ENCODE measurements at places on chromosomes 3 and 15.

GRCh38 chr3:115436767-115437301 is 186.5 kb upstream of the GAP43 start:
- no peak overlapping the region for H3K4me3 ChIP-seq
- H3K27me3 ChIP-seq: no peaks in the 10 kb centered on the region
- no peaks in the 10 kb centered on the region for H3K36me3 ChIP-seq
- DNase-seq: peak; percentile 53

DNA sequence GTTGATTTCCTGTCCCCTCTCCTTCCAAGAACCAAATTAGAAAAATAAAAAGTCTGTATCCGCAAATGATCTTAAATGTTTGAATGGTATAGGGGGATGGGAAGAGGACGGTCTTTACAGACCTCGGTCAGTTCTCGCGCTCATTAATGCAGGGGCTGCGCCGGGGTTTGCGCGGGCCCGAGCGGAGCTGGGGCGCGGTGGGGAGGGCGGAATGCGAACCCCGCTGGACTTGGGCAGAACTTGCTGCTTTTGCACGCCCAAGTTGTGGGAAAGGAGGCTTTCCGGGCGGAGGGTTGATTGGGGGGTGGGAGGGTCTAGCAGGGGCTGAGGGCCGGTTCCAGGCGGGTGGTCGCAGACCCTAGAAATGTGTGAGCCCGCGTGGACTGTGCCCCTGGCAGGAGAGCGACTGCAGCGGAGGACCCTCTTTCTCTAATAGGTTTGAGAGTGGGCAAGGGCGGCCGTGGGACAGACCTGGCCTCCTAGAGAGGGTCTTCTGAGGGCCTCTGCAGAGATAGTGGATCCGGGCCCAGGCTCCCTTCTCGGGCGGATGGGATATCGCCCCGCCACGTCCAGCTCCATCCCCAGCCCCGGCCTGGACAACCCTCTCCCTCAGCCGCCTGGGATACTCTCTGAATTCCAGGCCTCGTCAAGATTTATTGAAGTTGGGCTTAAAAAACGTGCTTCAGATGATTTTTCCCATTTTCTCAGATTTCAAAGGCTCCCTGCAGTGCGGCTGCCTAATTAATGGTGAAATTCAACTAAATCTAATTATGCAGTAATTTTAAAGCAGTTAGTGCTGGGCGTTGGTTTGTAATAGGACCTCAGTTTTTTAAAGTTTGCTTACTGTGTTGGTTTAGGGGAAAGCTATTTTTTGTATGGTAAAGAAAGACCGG is 11.3 kb downstream of the NR2F2 start:
- H3K4me3 ChIP-seq: peak overlapping the region; percentile 70
- no peaks in the 10 kb centered on the region for H3K27me3 ChIP-seq
- H3K27ac ChIP-seq: no peak overlapping the region
- DNase-seq: peak; percentile 77
- no peaks in the 10 kb centered on the region for H3K4me1 ChIP-seq
- H3K36me3 ChIP-seq: peaks cover 2% of the 10 kb centered on the region

GRCh38 chr15:38129531-38130204 is 123.0 kb upstream of the SPRED1 start:
- H3K27ac ChIP-seq: peak overlapping the region; percentile 57
- no peaks in the 10 kb centered on the region for H3K4me1 ChIP-seq
- H3K36me3 ChIP-seq: no peaks in the 10 kb centered on the region

DNA sequence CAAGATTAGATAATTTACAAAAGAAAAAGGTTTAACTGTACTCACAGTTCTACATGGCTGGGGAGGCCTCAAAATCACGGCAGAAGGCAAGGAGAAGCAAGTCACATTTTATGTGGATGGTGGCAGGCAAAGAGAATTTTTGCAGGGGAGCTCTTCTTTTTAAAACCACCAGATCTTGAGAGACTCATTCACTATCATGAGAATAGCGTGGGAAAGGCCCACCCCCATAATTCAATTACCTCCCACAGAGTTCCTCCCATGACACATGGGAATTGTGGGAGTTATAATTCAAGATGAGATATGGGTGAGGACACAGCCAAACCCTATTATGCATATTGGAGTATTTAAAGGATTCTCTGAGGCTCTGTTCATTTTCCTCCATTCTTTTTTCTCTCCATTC is 138.7 kb upstream of the CADM2 start:
- no peaks in the 10 kb centered on the region for H3K27me3 ChIP-seq
- no peak for DNase-seq
- H3K4me3 ChIP-seq: no peak overlapping the region
- H3K36me3 ChIP-seq: no peaks in the 10 kb centered on the region
- no peaks in the 10 kb centered on the region for H3K4me1 ChIP-seq

- no peaks in the 10 kb centered on the region for H3K4me1 ChIP-seq
- DNase-seq: no peak
- no peaks in the 10 kb centered on the region for H3K36me3 ChIP-seq
- no peak overlapping the region for H3K27ac ChIP-seq
- H3K27me3 ChIP-seq: no peaks in the 10 kb centered on the region
Measured at GRCh38 chr3:39327053-39327745, 2.3 kb upstream of the CCR8 start.

DNA sequence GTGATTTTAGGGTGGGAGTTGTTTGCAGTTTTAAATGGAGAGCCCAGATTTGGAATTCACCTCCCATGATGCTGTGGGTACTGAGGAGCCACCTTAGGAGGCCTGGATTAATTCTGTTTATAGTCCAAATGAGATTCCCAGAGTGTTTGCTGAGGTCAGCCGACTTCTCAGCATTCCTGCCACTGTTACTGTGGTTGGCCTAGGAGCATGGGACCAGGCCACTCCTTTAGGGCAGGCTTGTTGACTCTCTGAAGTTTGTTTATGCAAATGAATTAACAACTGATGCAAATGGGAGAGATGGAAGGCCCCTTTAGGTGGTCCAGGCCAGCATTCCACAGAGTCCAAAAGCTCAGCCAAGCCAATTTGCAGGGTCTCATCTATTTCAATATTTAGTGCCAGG is 46.1 kb downstream of the CACNA2D3 start:
- H3K27me3 ChIP-seq: no peaks in the 10 kb centered on the region
- H3K27ac ChIP-seq: no peak overlapping the region
- no peaks in the 10 kb centered on the region for H3K36me3 ChIP-seq
- H3K4me3 ChIP-seq: no peak overlapping the region
- no peak for DNase-seq

- H3K4me1 ChIP-seq: peaks cover 3% of the 10 kb centered on the region
- H3K36me3 ChIP-seq: no peaks in the 10 kb centered on the region
- no peak overlapping the region for H3K27ac ChIP-seq
- no peak overlapping the region for H3K4me3 ChIP-seq
- H3K27me3 ChIP-seq: no peaks in the 10 kb centered on the region
Measured at GRCh38 chr15:80816049-80816653, 37.0 kb downstream of the CEMIP start.

DNA sequence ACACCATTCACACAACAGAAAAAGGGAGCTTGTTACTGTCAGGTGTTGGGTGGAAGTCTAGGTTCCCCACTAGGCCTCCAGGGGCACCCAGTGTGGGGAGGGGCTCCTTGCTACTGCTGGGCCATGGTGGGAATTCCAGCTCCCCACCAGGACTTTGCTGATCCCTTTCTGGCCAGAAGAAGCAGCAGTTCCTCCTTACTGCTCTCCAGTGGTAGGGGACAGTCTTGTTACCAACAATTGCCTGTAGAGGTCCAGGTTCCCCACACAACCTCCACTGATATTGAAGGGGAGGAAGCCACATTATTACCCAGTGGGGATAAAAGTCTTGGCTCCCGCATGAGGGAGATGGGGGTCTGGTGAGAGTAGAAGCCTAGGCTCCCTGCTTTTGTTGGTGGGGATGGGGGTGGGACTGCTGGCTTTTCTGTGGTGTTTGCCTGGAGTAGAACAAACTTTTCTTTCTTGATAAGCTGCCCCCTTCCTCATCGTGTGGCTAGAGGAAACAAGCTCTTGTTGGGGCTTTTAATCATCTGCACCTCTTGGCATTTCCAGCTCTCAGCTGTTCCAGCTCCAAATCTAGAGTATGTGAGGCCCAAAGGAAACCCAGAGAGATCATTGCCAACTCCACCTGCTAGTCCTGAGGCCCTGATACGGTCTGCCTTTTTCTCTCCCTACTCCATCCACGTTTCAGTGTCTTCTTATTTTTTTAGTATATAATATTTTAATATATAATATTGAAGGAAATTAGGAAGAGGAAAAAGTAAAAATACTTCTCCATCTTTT is 824.2 kb downstream of the AGBL1 start:
- no peaks in the 10 kb centered on the region for H3K4me1 ChIP-seq
- H3K4me3 ChIP-seq: no peak overlapping the region
- no peak for DNase-seq
- H3K27ac ChIP-seq: no peak overlapping the region
- H3K36me3 ChIP-seq: no peaks in the 10 kb centered on the region
- no peaks in the 10 kb centered on the region for H3K27me3 ChIP-seq

DNA sequence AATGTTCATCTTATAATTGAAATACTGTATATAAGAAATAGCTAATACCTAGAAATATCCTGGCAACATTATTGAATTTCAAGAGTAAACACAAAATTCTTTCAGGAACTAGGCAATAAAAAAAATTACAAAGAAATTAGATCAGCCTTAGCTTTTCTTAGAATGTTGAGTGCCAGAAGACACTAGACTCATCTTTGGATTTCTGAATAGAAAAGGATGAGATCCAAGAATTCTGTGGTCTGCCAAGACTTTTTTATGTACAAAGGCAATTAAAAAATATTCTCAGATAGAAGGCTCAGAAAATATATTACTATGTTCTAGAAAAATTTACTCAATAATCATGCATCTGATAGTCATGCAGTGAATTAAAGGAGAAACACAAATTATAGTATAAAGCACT is 294.5 kb upstream of the CDIN1 start:
- H3K27me3 ChIP-seq: no peaks in the 10 kb centered on the region
- no peak for DNase-seq
- H3K4me3 ChIP-seq: no peak overlapping the region

DNA sequence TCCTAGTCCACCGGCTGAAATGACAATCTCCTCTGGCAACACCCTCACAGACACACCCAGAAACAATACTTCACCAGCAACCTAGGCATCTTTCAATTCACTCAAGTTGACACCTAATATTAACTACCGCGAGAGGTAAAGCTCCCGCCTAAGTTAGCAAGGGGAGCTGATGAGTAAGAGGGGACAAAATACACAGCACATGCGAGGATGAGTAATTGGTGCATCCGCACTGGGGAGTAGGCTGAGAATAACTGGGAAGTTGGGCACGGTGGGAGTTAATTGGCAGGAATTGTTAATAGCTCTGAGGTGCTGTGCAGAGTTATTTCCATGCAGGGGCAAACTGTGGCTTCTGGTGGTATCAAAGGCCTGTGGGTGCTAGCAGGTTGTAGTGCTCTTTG is 14.5 kb upstream of the PLD1 start:
- H3K27me3 ChIP-seq: no peaks in the 10 kb centered on the region
- H3K27ac ChIP-seq: no peak overlapping the region
- H3K4me3 ChIP-seq: no peak overlapping the region
- no peaks in the 10 kb centered on the region for H3K4me1 ChIP-seq
- DNase-seq: no peak

DNA sequence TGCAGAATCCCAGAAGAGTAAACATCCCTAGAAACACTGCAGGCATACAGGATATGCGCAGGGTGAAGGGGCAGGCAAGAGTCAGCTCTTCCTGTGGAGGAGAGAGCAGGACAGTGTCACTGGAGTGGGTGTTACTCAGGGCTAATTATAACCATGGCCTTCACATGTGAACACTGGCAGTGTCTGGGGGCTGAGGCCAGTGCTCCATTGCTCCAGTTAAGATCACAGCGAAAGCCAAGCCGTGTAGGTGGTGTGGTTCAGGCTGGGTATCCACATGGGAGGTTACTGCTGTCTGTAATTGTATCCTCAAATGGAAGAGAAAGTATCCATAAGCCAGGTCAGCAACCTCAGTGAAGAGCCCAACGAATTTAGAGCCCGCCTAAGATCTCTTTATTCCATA is 84.6 kb downstream of the MESD start:
- H3K27ac ChIP-seq: no peak overlapping the region
- peaks cover 5% of the 10 kb centered on the region for H3K36me3 ChIP-seq

DNA sequence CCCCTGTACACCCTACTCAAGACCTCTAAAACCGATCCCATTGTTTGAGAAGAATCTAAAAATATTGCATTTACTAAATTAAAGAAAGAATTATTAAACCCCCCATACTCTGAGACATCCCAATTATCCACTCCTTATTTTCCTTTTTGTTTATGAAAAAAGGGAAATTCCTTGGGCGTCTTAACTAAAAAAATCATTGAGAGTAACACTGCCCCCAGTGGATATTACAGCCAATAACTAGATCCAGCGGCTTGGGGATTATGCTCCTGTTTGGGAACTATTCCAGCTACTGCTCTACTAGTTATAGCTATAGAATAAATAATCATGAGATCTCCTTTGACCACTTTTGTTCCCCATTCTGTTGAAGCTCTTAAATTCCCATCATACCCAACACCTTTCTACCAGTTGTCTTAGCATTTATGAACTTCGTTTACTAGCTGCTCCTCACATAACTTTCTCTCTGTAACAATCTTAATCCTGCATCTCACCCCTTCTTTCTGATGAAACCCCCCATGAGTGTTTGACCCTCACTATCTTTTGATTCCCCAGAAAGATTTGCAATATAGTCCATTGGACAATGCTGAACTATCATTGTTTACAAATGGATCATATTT is 12.7 kb upstream of the CFAP91 start:
- no peaks in the 10 kb centered on the region for H3K36me3 ChIP-seq
- no peaks in the 10 kb centered on the region for H3K4me1 ChIP-seq
- no peaks in the 10 kb centered on the region for H3K27me3 ChIP-seq
- H3K4me3 ChIP-seq: no peak overlapping the region

DNA sequence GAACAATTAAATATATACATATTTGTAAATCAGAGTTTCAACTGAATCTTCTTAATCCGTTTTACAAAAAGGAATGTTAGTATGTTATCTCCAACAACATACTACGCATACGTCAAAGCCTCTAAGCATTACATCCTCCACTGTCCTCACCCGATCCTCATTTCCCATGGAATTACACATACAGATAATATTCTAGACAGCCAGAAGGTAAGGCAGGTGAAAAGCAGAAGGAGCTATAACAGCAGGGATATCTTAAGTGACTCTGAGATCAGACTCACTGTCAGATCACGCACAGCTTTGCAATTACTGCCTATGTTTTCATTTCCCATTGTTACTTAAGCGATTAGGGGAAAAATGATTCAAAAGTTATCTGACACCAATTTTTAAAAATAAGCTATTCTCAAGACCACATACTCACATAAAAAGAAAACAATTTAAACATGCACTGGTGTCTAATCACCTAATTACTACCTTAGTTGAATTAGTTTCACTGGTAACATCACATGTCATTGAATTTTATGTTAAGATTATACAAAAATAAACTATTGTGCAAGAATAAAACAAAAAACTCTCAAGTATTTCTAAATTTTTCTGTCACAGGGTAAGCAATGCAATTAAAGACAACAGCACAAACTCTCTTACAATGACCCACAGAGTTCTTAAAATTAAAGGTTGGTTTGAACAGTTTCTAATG is 92.8 kb downstream of the TBL1XR1 start:
- no peak overlapping the region for H3K27ac ChIP-seq
- DNase-seq: no peak
- peaks cover 3% of the 10 kb centered on the region for H3K4me1 ChIP-seq
- H3K36me3 ChIP-seq: no peaks in the 10 kb centered on the region
